Activated naive CD4-positive, alpha-beta T cell (primary cell): ENCODE measurements at places on chromosomes 6 and 20.

DNA sequence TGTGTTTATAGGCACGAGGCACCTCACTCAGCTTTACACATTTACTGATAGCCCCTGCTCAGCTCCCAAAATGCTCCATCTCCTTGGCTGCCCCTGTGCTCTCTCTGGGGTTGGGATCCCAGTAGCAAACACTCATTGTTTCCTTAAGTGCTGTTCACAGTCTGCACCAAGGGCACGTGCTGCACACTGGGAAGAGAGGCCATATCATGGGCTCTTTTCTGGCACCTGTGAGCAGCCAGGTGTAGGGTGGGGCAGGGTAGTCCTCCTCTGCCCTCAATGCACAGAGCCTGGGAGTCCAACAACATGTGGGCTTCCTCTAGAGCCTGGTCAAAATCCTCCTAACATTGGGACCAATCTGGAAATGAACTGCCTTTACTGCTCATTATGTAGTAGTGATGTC, 67.9 kb downstream of the BANF2 start:
- no peak for DNase-seq

GRCh38 chr6:113411011-113411410, 446.1 kb upstream of the MARCKS start:
- DNase-seq: no peak

DNA sequence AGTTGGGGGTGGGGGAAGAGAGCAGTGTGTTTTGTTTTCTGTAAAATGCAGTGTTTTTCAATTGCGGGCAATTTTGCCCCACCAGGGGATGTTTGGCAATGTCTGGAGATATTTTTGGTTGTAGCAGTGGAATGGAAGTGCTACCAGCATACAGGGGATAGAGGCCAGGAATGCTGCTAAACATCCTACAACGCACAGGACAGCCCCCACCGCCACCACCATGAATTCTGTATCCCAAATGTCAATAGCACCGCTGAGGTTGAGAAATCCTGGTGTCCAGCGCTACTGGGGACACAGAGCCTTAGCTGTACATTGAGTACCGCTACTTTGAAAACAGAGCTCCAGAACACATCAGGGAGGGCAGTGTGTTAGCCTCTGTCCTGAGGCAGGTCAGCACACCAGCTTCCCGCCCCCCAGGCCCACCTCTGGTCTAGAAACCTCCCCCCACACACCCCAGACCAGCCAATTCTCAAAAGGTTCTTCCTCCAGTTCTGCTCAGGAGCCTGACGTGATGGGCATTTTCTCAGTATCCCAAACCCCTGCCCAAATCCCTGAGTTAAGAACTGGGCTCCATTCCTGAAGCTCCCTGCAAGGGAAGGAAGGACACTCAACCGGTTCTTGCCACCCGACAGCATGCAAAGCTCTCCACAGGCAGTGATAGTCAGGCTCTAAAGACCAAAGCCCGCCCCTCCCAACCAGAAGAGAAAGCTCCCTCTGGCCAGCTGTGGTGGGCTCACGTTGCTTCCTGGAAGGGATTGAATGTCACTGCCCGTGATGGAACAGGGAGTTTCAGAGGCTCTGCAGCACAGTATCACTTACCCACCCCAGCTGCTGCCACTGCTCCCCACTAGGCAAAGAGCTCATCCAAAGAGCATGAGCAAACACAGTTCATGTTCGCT, 321.5 kb upstream of the JARID2 start:
- no peak for DNase-seq

DNA sequence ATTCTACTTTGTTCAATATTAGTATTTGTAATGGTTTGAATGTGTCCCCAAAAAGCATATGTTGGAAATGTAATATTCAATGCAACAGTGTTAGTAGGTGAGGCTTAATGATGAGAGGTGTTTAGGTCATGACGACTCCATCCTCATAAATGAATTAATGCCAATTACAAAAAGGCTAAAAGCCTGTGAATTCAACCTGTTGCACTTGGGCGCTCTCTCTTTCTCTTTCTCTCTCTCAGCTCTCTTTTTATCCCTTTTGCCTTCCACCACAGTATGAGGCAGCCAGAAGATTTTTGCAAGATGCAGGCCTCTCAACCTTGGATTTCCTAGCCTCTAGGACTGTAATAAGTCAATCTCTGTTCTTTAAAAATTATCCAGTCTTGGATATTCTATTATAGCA, 34.6 kb downstream of the PSMB9 start:
- DNase-seq: no peak

DNA sequence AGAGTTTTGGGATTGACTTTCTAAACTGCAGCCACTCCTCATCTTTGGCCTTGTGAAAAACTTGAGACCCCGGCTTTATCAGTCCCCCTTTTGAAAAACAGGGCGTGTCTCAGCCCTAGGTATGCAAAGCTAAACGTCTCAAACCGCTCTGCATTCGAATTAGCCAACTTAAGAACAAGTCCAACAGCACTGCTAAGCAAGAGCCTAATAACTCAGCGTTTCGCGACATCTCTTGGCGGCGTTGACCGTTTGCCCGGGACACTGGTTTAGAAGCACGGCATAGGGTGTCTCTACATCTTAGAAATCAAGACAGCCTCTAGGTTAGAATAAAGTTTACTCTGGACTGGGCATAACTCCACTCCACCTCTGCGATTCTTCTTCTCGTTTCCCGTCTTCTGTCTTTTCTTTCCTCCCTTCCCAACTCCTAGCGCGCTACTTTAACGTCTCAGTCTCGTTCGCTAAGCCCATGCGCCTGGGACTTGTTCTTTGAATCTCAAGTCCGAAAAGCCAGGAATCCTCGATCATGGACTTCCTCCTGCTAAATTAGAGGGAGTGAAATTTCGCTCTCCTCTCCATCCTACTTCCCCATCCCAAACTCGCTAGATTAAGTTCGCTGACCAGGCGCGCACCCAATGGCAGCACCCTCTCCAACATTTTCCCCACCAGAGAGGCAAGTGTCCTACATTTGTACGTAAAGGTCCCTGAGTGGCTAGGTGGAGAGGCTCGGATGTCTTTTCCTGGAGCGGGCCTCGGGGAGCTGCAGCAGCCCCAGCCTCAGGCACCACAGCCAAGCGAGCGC, 10.5 kb upstream of the TFAP2A start:
- DNase-seq: no peak

- DNase-seq: no peak
Measured at GRCh38 chr20:19527509-19527908, 230.5 kb upstream of the RIN2 start.
